ENCODE measurements at places on chromosomes 6 and 20. TPM values are rescaled to one million over a fixed set of nuclear protein-coding genes. Genes with fewer than 3 reads are reported as not detected.

Gene SOBP
- 16.4 TPM for total RNA-seq

DNA sequence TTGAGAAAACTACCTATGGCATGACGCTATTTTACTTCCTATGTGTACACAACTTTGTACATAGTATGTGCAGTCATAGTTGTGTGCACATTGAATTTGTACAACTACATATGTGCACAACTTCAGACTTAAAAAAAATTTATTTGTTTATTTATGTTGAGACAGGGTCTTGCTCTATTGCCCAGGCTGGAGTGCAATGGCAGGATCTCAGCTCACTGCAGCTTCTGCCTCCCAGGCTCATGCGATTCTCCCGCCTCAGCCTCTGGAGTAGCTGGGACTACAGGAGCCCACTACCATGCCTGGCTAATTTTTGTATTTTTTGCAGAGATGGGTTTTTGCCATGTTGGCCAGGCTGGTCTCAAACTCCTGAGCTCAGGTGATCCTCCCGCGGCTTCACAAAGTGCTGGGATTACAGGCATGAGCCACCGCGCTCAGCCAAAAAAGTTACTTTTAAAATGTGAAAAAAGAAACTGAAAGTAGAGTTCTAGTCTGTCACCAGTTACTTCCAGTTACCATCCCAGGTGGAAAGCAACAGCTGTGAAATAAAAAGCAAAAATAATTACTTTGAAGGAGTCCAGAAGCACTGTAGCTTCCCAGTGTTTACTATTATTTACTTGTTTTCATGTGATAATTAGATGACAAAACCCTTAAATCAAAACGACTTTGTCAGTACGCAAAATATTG is 1.7 kb upstream of the ZKSCAN8 start:
- DNase-seq = no peak

DNA sequence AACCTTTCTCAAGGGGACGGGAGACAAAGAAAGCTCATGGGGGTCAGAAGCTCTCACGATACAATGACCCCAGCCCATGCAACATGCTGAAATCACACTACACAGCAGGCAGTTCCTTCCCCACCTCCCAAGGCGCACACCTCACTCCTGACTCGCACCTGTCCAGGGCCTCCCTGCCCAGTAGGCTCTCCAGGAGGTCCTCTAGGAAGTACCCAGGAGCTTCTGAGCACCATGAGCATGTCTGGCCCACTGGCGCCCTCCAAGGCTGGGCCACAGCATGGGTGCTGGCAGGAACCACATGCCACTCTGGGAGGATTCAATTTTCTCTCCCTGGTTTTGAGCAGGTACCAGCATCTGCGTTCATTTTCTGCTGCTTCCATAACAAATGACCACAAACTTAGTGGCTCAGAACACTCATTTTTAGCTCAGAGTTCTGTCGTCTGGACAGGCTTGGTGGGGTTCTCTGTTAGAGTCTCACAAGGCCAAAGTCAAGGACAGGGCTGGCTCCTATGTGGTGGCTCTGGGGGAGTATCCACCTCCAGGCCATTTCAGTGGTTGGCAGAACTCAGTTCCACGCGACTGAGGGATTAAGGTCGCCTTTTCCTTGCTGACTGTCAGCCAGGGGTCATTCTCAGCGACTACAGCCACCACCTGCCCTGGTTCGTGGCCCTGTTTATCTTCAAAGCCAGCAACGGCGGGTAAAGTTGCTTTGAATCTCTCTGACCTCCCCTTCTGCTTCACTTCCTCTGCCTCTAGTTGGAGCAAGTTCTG is 32.7 kb downstream of the ACSS1 start:
- no peak for DNase-seq

DNA sequence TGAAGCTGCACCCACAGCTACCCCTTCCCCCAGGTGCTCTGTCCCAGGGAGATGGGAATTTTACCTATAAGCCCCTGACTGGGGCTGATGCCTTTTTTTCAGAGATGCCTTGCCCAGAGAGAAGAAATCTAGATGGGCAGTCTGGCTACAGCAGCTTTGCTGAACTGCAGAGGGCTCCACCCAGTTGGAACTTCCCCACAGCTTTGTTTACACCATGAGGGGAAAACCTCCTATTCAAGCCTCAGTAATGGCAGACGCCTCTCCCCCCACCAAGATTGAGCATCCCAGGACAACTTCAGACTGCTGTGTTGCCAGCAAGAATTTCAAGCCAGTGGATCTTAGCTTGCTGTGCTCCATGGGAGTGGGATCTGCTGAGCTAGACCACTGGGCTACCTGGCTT is 122.6 kb upstream of the MOCS1 start:
- no peak for DNase-seq

DNA sequence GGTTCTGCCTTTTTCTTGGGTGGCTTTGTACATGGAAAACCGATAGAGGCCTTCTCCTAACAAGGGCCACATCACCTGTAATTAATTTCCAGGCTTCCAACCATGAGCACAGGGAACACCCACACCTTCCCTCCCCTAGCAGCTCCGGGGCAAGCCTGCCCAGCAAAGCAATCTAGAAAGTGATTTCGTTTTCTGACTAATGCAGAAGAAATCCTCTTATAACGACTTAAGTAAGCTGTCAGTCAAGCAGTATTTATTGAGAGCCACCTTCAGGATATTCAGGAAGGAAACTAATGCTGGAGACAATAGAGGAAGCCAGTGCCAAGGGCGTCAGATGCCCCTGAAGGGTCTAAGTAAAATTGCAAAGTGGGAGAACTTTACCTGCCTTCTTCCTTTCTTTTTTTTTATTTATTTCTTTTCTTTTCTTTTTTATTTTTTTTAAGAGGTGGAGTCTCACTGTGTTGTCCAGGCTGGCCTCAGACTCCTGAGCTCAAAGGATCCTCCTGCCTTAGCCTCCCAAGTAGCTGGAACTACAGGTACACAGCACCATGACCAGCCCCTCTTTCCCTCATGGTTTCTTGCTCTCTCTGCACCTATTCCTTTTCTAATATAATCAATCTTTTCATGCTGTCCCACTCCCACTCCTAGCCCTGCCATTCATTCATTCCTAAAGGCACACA is 67.5 kb upstream of the MBOAT1 start:
- DNase-seq = no peak

DNA sequence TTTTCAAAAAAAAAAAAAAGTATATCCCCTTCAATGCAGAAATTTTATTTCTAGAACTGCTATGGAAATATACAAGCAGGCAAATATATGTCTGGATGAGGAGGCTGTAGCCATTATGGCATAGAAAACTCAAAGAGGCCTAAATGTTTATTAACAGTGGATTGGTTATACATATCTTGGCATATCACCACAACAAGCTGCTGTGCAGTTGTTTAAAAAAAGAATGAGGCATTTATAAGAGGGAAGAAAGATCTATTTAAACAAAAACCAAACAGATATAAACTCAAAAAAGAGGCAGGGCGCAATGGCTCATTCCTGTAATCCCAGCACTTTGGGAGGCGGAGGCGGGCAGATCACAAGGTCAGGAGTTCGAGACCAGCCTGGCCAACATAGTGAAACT is 26.2 kb downstream of the CASS4 start:
- DNase-seq = no peak

DNA sequence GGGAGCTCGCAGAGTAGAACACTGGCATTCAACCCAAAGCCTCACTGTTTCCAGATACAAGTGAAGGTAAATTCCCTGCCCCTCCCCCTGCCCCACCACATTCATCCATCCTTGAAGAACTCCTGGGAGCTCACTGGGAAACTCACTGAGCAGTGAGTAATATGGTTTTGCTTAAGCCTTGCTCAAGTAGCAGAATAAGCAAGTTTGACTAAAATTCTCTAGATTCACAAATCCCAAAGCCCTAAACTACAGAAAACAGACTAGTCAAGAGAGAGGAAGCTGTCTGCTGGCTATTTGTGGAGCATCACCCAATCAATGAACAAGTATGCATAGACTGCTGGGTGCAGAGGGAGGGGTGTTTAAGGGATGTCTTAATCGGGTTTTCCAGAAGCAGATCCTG is 82.1 kb downstream of the UNC5CL start:
- no peak for DNase-seq

GRCh38 chr20:48041078-48041780 is 255.9 kb upstream of the SULF2 start:
- DNase-seq = no peak

- no peak for DNase-seq
These were observed 814 bp upstream of the ADNP start for GRCh38 chr20:50932016-50932485.

GRCh38 chr6:167079853-167080297 is 43.0 kb upstream of the CCR6 start:
- DNase-seq = no peak

DNA sequence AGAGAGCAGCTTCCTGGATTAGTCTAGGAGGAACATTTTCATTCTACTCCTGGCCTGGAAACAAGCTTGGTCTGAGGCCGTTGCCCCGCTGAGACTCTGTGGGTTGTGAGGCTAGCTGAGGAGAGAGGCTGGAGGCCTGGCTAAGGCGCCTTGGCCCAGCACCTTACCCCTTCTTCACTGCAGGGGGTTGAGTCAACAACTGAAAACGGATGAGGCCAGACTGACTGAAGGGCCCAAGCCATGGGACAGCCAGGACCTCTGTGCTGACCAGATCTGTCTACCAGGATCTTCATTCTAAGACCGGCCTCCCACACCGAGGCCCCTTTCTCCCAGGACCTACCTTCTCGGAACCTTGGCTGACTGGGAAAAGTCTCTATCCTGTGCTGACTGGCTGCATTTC is 3.5 kb upstream of the AVP start:
- no peak for DNase-seq
